Psoas muscle (tissue), 8 donors: ENCODE measurements at places on chromosomes 3 and 15. TPM values are rescaled to one million over a fixed set of nuclear protein-coding genes. Genes with fewer than 3 reads are reported as not detected.
A peak's percentile ranks its signal among the peaks of the same experiment; 100 is the strongest.

GRCh38 chr3:122886946-122887345, 92.1 kb downstream of the SLC49A4 start:
- no peak overlapping the region for H3K4me3 ChIP-seq
- DNase-seq, result no peak
- peaks cover 30% of the 10 kb centered on the region for H3K36me3 ChIP-seq

TRAT1 gene
- total RNA-seq, result not detected

DNA sequence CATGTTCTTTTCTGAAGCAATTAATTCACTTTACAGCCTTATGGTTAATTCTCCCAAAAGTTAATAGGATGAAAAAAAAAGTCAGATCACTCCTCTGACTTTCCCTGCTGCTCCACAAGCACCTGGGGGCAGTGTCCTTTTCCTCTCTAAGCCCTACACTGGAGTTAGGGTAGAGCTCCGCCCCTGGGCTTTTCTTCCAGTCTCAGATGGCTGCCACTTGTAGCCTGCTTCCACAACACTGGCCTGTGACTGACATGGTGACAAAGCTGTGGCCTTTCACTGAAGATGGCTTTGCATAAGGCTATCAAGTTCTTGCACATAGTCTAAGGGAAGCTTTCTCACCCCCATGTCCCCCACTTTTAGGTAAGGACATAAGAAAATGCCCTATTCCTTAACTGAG, 1.3 kb upstream of the MON1A start:
- no peaks in the 10 kb centered on the region for H3K27me3 ChIP-seq
- no peak for DNase-seq
- peak overlapping the region; percentile 84 for H3K4me3 ChIP-seq
- H3K36me3 ChIP-seq, result no peaks in the 10 kb centered on the region

DNA sequence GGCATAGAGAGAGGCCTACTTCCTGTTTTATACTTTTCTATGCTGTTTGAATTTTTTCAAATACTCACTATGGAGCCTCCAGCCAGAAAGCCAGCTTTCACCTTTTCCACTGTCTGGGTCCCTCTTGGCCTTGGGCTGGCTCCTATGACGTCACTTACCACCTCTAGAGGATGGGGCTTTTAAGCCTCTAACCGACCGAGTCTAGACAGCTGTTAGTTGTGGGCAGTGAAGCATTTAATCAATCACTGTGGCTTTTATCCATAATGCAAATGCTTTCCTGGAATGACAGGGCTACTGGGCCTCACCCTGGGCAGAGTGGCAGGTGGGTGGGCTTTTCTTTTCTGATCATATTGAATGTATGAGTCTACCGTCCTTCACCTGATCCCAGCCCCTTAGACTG, 61.9 kb downstream of the LRRK1 start:
- H3K36me3 ChIP-seq, result peaks cover 3% of the 10 kb centered on the region

- no peak overlapping the region for H3K27ac ChIP-seq
- no peaks in the 10 kb centered on the region for H3K4me1 ChIP-seq
- H3K4me3 ChIP-seq, result no peak overlapping the region
- DNase-seq, result no peak
- H3K36me3 ChIP-seq, result no peaks in the 10 kb centered on the region
- H3K27me3 ChIP-seq, result no peaks in the 10 kb centered on the region
Measured at GRCh38 chr3:124315215-124316033, 323.5 kb upstream of the ROPN1 start.

DNA sequence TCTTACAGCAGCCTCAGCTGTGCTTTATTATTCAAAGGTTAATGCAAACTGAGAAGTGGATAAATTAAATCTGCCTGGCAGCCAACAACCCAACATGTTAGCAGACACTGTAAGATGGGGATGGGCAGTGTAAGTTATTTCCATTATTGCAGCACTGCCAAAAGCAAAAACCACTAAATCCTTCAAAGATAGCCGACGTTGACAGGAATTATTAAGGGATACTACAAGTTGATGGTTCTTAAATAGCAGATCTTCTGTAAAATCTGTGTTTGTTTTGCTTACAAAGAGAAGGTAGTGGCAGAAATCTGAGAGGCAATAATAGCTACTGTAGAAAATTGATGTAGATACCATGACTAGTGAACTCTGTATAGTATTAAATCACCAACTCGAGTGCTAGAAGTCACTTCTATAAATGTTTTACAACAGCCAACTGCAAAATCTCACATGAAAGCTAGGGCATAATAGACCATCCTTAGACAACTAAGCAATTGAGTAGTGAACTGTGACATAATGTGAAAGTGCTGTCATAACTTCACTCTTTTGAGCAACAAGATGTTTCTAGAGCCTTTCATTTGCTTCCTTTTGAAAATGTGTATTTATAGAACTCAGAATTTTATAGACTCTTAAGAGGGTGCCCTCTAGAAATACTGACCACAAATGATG, 278.6 kb downstream of the UBE2E2 start:
- no peak for DNase-seq
- H3K4me3 ChIP-seq, result no peak overlapping the region
- H3K36me3 ChIP-seq, result no peaks in the 10 kb centered on the region
- no peaks in the 10 kb centered on the region for H3K27me3 ChIP-seq
- H3K4me1 ChIP-seq, result peaks cover 19% of the 10 kb centered on the region
- peak overlapping the region; percentile 1 for H3K27ac ChIP-seq

- DNase-seq, result no peak
- no peak overlapping the region for H3K4me3 ChIP-seq
- H3K27ac ChIP-seq, result no peak overlapping the region
- no peaks in the 10 kb centered on the region for H3K4me1 ChIP-seq
Measured at GRCh38 chr3:32009101-32009500, 27.6 kb downstream of the ZNF860 start.

BCHE gene
- 1.4 TPM for total RNA-seq

- H3K4me1 ChIP-seq, result no peaks in the 10 kb centered on the region
- no peak overlapping the region for H3K4me3 ChIP-seq
- DNase-seq, result no peak
- no peaks in the 10 kb centered on the region for H3K36me3 ChIP-seq
- no peaks in the 10 kb centered on the region for H3K27me3 ChIP-seq
- H3K27ac ChIP-seq, result no peak overlapping the region
Measured at GRCh38 chr3:53939086-53939582, 47.5 kb upstream of the SELENOK start.

GRCh38 chr3:171295484-171296373, 164.5 kb downstream of the TNIK start:
- H3K27me3 ChIP-seq, result no peaks in the 10 kb centered on the region
- peaks cover 16% of the 10 kb centered on the region for H3K4me1 ChIP-seq

DNA sequence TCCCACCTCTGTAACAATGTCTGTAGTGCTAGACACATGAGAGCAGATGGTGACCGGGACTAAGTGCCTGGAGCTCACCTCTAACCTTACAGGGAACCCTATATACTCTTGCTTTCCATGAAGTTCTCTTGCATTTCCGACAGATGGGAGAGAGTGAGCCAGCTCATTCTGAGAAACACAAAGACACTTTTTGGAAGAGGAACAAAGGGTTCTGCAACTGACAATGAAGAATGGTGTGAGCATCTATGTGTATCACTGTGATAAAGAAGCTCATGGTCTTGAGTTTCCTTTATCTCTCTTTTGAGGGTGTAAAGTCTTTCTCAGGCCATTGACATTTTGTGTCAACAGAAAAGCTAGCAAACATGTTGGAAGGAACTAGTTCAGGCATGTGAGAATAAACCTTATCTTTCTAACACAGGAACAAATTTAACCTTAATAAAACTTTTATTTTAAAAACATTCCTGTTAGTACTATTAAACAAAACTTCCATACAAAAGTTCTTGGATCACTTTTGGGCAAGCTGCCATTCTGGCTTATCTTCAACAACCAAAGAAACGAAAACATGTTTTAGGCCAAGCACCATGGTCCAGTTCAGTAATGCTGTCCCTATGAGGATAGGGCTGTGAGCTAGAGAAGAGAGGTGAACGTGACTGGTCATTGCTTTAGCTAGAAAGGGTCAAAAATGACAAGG, 142.7 kb downstream of the THRB start:
- H3K4me3 ChIP-seq, result no peak overlapping the region
- DNase-seq, result no peak
- no peaks in the 10 kb centered on the region for H3K27me3 ChIP-seq
- peaks cover 23% of the 10 kb centered on the region for H3K4me1 ChIP-seq
- no peaks in the 10 kb centered on the region for H3K36me3 ChIP-seq

- no peaks in the 10 kb centered on the region for H3K27me3 ChIP-seq
- H3K4me3 ChIP-seq, result peak overlapping the region; percentile 29
- H3K4me1 ChIP-seq, result peaks cover 11% of the 10 kb centered on the region
- peak; percentile 86 for DNase-seq
- peak overlapping the region; percentile 51 for H3K27ac ChIP-seq
Measured at GRCh38 chr3:9153904-9154619, 95.4 kb downstream of the SRGAP3 start.

TERC gene
- total RNA-seq, result not detected

DNA sequence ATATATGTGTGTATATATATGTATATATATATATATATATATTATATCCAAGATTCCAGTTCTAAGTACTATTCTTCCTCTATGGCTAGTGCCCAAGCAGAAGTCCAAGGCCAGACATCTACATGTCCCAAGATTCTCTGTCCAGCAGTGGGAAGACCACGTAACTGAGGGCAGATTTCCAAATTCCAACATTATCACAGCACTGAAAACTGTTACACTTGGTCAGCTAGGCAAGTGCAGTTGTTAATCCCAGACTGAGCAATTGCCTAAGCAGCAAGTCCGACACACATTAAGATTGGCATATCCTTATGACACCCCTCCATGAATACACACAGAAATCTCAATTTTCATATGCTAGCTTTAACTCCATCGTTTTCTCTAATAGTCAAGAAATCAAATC, 1148.5 kb downstream of the IGSF11 start:
- H3K4me1 ChIP-seq, result no peaks in the 10 kb centered on the region
- no peaks in the 10 kb centered on the region for H3K36me3 ChIP-seq
- no peak overlapping the region for H3K4me3 ChIP-seq
- no peak overlapping the region for H3K27ac ChIP-seq
- H3K27me3 ChIP-seq, result no peaks in the 10 kb centered on the region

- H3K27me3 ChIP-seq, result no peaks in the 10 kb centered on the region
- peaks cover 24% of the 10 kb centered on the region for H3K36me3 ChIP-seq
- no peak for DNase-seq
- peaks cover 8% of the 10 kb centered on the region for H3K4me1 ChIP-seq
Measured at GRCh38 chr3:9385187-9386077, 12.0 kb upstream of the SETD5 start.

GRCh38 chr15:81298611-81299010, 25.3 kb downstream of the STARD5 start:
- no peak overlapping the region for H3K27ac ChIP-seq
- no peaks in the 10 kb centered on the region for H3K36me3 ChIP-seq

DNA sequence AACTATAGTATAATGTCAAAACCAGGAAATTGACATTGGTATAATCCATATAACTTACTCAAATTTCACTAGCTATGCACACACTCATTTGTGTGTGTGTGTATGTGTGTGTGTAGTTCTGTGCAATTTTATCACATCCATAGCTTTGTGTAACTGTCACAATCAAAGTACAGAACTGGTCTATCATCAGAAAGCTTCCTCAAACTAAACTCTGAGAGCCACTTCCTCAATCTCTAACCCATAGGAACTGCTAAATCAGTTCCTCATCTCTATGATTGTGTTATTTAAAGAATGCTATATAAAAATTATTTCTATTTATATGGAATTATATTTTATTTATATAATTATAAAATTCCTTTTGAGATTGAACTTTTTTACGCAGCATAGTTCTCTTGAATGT, 18.1 kb downstream of the LNP1 start:
- H3K4me3 ChIP-seq, result no peak overlapping the region
- H3K27me3 ChIP-seq, result no peaks in the 10 kb centered on the region

DNA sequence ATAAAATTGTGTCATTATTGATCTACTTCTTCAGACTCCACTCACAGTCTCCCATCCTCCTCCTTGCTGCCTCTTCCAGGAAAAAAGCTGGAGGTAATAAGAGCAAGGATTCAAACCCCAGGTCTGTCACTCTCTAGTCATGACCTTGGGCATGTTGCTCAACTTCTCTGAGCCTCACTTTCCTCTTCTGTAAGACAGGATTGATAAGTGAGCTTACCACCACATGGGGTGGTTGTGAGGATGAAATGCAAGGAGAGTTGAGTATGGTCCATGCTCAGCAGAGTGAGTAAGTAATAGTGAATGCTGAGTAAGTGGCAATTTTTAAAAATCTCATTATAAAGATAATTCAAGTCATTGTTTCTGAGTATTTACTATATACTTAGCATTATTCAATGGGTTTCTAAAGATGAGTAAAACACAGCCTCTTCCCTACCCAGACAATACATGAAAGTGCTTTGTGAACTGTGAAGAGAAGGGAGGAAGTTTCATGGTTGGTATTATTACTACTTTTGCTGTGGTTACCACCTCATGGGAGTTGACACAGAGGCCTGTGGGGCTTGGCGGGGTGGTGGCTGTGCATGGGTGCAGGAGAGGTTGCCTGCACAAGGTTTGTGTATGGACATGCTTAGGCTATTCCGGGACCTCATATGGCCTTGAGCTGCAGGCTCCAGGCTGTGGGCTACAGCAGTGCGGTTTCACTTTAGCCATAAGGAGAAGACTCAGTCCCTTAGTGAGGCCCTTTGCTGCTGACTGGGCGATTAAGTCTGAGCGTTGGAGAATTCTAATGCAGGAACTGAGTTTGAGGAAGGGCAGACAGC, 30.0 kb downstream of the SLC6A11 start:
- H3K4me3 ChIP-seq, result no peak overlapping the region
- H3K36me3 ChIP-seq, result no peaks in the 10 kb centered on the region
- H3K4me1 ChIP-seq, result no peaks in the 10 kb centered on the region
- no peak for DNase-seq
- H3K27me3 ChIP-seq, result peaks cover 6% of the 10 kb centered on the region

RASA2 gene
- total RNA-seq, result 4.0 TPM

GRCh38 chr3:187259171-187259570, 32.4 kb downstream of the MASP1 start:
- no peak overlapping the region for H3K27ac ChIP-seq
- peaks cover 7% of the 10 kb centered on the region for H3K36me3 ChIP-seq
- H3K27me3 ChIP-seq, result no peaks in the 10 kb centered on the region
- no peak overlapping the region for H3K4me3 ChIP-seq
- DNase-seq, result no peak
- peaks cover 13% of the 10 kb centered on the region for H3K4me1 ChIP-seq

- H3K27me3 ChIP-seq, result peaks cover 4% of the 10 kb centered on the region
- no peak overlapping the region for H3K27ac ChIP-seq
- peaks cover 16% of the 10 kb centered on the region for H3K4me1 ChIP-seq
- DNase-seq, result no peak
- H3K4me3 ChIP-seq, result no peak overlapping the region
- no peaks in the 10 kb centered on the region for H3K36me3 ChIP-seq
Measured at GRCh38 chr3:184784731-184785500, 27.1 kb upstream of the VPS8 start.

FGD5 gene
- total RNA-seq, result 14.6 TPM
